Activated T-helper 1 cell treated with anti-CD3 and anti-CD28 coated beads, Interleukin-2, amount 50 U/mL, for 16 hours (primary cell): ENCODE measurements at places on chromosomes 3 and 15.
A peak's percentile ranks its signal among the peaks of the same experiment; 100 is the strongest.

- no peak for DNase-seq
Observed at GRCh38 chr3:27208961-27209616, 160.1 kb downstream of the NEK10 start.

DNA sequence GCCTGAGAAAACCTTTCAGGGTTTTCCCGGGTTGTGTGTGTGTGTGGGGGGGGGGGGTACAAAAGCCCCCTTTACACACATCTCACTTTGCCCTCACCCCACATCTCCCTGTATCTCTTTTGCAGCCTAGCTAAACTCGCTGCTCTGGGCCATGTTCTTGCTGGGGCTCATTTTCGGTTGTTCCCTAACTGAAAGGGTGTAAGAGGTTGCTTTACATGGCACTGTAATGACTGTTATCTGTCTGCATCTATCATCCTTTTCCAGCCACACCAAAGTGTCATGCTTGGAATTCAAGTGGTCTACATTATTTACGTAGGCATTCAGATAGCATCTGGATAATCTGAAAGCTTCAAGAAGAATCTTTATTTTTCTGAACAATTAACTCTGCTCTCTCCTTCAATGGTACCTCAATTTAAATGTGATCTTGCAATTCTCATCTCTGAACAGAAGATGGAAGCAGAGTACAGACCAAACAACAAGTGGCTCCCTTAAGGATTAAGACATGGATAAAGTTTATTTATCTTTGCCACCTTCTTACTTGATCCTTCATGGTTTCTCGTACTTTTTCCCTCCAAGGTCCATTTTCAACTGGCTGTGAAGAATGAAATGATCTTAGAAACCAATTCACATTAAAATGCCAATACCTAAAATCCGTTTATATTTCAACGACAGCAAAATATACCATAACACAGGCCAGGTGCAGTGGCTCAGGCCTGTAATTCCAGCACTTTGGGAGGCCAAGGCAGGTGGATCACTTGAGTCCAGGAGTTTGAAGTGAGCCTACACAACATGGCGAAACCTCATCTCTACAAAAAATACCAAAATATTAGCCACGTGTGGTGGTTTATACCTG, 34.9 kb downstream of the DCLK3 start:
- DNase-seq: no peak

GRCh38 chr15:78879517-78880241, 7.0 kb downstream of the MORF4L1 start:
- no peak for DNase-seq

DNA sequence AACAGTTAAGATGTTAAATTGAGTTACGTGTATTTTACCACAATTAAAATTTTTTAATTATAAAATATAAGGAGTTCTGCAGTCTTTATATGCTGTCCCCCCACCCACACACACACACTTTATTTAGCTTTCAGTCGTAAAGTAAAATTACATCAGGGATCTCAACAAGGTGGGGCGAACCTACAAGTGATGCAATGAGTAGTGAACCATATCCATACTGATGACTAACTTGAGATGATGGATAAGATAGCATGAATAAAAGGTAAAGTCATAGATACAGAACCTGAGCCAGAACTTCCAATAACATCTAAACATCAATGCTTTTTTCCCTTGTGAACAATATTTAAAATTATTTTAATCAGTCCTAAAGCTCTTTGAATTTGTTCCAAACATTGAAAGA, 77.2 kb downstream of the VPS13C start:
- no peak for DNase-seq

DNA sequence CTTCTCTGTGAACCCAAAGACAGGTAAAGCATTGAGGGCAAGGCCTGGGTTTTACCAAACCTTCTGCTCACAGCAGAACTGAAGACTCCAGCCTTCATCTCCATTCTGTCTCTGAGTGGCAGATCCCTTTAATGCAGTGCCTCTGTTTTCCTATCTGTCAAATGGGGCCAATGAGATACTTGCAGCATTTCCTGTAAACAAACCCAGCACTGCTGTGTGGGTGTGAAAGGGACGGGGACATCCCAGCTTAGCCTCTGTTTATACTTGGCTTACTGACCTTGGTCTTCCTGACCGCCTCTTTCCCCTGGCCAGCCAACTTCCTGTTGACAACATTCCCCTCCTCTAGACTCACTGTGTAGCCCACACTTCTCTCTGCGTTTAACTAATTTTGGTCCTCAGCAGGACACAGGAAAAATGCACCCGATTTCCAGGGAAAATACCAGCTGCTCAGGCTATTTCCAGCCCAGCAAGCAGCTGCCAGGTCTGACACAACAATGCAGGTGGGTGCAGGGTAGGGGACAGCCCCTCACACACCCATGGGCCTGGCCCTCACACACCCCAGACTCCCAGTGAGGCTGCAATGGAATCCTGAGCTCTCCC, 105.9 kb upstream of the HERC1 start:
- no peak for DNase-seq

DNA sequence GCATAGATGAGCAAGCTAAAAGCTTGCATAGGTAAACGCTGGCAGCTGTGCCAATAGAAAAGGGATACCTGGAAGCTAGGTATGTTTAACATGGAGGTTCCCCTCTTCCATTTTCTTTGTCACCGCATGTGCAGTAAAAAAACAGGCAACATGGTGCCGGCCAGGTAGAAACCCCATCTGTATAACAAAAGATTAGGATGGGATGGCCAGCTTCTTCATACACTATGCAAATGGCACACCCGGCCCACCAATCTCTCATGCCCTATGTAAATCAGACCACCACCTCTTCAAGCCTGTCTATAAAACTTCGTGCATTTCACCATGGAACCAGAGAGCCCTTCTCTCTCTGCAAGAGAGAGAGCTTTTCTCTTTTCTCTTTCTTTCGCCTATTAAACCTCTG, 224.3 kb upstream of the P2RY1 start:
- DNase-seq: no peak

- no peak for DNase-seq
Observed at GRCh38 chr3:72047221-72047871, 262.4 kb upstream of the PROK2 start.

DNA sequence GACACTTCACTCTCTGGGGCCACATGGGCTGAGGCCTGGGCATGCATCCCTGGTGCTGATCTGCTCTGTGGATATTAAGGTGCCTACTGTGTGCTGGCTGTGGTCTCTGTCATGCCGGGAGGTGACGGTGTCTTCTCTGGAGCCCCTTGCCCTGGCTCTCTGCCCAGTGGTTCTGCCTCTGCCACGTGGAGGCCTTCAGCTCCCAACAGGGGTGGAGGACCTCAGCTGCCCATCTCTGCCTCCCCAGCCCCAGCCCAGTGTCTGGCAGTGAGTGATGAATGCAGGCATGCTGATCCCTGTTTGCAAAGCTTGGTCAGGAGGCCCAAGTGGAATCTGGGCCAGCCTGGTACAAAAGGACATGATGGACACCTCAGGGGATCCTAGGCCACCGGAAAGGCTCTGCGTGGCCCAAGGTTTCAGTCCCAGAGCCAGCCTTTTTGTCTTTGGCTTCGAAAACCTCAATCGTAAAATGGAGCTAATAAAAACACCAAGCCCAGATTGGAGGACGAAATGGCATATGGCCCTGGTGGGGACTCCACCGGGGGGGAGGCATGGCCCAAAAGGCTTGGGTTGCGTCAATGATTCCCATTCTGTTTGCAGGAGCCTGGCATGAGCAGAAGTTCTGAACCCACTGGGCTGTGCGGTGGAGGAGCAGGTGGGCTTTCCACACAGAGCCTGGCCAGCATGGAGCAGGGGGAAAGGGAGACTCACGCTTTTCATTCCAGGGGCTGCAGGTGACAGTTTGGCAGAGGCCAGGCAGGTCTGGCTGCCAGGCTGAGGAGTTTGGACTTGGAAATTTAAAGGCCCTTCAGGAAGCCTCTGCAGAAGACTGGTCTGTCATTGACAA, 54.7 kb upstream of the KLF13 start:
- no peak for DNase-seq

DNA sequence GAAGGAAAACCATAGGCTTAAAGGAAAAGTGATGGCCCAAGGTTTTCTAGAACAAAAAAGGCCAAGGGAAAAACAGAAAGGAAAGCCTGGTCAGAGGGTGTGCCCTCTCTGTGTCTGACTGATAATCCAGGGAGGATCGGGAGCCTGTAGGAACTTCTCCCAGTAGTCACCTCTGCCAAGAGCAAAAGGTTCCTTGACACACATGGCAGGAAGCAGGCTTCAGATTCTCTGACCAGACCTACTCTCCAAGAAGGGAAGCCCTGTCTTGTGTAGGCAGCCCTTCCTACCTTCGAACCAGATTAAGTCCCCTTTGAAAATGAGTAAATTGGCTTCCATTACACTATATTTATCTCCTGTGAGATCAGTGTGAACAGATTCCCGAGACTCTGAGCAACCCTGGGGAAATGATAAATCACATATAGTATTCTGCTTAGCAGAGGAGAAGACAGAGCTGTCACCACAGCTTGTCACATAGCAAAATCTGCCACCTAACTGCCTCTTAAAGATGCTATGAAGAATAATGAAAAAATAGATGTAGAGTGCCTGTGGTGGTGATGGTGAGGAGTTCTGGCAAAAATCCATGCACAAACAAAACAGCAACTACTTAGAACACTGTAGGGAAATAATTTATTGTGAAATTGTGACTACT, 38.8 kb downstream of the PARP14 start:
- no peak for DNase-seq

- DNase-seq: no peak
Observed at GRCh38 chr3:19489936-19490335, 341.6 kb downstream of the KCNH8 start.

DNA sequence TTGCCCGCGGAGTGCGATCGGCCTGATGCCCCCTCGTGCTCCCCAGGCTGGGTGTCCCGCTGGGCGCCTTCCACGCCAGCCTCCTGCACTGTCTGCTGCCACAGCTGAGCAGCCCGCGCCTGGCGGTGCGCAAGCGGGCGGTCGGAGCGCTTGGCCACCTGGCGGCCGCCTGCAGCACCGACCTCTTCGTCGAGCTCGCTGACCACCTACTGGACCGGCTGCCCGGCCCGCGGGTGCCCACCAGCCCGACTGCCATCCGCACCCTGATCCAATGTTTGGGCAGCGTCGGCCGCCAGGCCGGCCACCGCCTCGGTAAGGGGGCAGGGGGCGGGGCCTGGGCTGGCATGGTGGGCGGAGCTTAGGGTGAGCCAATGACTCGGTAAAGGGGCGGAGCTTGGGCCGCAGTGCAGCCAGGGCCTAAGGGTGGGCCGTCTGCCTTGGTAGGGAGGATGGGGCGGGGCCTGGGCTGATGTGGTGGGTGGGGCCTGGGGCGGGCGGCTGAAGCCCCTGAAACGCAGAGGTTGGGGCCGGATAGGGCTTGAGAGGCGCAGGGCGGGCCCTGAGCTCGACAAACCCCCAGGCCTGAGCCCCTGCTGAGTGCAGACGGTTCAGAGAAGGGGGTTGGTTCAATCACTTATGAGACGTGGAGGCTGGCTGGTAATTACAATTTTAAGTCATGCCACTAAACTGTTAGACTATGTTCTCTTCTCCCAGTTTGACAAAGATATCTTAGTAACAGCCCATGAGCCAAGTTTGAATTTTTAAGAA, 13.7 kb downstream of the CAND2 start:
- peak; percentile 88 for DNase-seq

DNA sequence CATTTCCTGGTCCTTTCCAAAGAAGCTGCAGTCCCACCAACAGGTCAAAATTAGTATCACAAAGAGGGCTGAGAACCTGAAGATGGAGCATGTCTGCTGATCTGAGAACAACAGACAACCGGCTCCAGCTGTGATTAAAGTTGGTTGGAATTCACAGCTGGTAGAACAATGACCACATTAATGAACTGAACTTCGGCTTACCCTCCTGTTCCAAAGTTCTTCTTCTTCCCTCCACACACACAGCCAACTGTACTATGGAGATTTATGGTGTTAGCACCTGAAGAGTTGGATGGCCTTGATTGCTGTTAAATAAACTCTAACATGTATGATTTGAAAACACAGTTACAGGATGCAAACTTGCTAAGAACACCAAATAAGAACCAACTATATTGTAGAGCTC, 27.4 kb upstream of the ROPN1 start:
- no peak for DNase-seq

GRCh38 chr3:108589998-108590323, 439 bp downstream of the DZIP3 start:
- no peak for DNase-seq

DNA sequence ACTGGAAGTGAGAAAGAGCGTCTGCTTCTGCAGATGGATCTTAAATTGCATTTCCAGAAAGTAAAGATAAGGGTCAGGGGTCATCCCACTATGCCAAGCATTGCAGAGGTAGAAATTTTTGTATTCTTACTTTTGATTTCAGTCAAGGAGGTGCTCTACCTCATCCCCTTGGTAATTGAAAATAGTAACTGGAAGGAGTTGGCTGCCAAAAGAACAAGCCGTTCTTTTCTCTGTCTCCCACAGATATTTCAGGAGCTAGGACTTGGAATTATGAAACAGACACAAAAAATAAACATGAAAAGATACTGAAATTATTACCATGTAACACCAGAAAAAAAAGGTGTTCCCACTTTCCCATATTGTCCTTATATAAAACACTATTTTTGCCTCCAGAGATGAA, 309.9 kb upstream of the UMPS start:
- no peak for DNase-seq

DNA sequence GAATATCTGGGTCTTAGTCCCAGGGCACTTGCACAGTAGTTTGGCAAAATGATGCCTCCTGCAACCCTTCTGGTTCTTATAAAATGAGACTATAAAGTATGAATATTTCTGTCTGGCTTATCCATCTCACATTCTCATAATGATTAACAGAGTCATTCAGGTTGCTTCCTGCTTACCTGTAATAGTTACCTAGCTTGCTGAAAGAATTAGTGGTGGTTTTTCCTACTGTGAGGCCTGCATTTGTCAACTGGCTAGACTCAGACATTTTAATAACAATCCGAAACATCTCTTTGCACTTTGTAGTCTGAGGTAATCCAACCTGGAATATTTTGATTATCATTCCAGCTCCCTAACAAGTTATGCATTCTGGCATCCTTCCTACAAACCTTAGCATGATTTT, 75.6 kb upstream of the POU1F1 start:
- DNase-seq: no peak

GRCh38 chr3:195761567-195762248, 40.9 kb downstream of the MUC20 start:
- DNase-seq: no peak

DNA sequence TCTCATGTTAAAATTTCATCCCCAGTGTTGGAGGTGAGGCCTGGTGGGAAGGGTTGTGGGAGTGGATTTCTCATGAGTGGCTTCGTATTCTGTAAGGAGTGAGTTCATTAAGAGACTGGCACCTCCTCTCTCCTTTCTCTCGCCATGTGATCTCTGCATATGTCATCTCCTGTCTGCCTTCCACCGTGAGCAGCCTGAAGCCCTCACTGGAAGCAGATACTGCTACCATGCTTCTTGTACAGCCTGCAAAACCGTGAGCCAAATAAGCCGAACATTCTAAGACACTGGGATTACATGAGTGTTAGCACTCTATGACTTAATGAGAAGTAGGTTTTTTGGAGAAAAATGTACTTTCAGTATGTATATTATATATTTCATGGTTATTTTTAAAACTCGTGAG, 6.8 kb upstream of the GABPB1 start:
- no peak for DNase-seq

- no peak for DNase-seq
Observed at GRCh38 chr3:53974324-53974723, 82.7 kb upstream of the SELENOK start.

GRCh38 chr3:186365202-186365974, 3.4 kb upstream of the DGKG start:
- no peak for DNase-seq

GRCh38 chr3:67685499-67685898, 31.1 kb upstream of the SUCLG2 start:
- no peak for DNase-seq

- DNase-seq: no peak
Observed at GRCh38 chr3:93936549-93936948, 37.1 kb downstream of the PROS1 start.

- DNase-seq: no peak
Observed at GRCh38 chr3:156483002-156483401, 71.9 kb downstream of the SSR3 start.
